Posterior cingulate gyrus (tissue), 11 donors: ENCODE measurements at places on chromosomes 6 and 20.

DNA sequence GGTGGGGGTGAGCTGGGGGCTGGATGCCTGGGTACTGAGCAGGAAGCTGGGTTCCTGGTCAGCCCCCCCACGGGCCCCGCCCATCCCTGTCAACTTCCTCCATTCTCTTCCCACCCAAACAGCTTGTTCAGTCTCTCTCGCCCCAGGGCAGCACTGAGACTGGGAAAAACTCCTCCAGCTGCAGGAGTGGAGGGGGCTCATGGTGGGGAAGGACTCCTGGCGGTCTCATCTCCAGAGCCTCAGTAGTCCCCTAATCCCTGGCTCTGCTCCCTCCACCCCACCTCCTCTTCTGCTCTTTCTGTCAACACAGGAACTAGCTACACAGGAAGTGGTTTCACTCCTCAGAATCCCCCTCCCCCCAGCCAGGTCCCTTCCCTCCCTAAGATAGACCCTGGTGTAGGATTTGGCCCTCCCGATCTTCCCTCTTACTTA is at the start of gene GPSM3:
Gene GPSM3 (minus strand): TSS at position 36 of the 432 bp plus-strand sequence. CDS start 130 bp downstream, outside the sequence.
- DNase-seq: no peak

DNA sequence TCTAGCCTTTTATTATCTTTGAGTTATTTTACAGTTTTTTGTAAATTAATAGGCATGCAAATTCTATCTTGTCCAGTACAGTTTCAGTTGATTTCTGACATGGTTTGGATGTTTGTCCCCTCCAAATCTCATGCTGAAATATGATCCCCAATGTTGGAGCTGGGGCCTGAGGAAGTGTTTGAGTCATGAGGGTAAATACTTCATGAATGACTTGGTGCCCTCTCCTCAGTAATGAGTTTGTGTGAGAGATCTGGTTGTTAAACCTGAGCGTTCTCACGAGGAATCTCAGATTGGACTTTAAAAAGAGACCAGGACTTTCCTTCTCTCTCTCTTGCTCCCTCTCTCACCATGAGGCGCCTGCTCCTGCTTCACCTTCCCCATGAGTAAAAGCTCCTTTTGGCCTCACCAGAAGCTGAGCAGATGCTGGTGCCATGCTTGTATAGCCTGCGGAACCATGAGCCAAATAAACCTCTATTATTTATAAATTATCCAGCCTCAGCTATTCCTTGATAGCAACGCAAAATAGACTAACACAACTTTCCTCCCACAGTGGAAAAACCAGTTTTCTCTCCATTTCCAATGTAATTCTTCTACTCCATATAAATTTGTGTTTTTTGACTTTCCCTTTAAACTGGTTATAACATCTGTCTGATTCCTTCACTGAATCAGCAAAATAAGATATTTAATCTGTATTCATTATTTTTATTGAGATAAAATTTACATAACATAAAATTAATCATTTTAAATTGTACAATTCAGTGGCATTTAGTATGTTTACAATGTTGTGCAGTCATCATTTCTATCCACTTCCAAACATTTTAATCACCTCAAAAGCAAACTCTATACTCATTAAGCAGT is 78.7 kb upstream of the PRSS16 start:
- DNase-seq: no peak

- peak; percentile 40 for DNase-seq
Observed at GRCh38 chr20:461254-462198, 807 bp downstream of the TBC1D20 start.

GRCh38 chr6:167127785-167128531 is 5.1 kb downstream of the CCR6 start:
- no peak for DNase-seq

DNA sequence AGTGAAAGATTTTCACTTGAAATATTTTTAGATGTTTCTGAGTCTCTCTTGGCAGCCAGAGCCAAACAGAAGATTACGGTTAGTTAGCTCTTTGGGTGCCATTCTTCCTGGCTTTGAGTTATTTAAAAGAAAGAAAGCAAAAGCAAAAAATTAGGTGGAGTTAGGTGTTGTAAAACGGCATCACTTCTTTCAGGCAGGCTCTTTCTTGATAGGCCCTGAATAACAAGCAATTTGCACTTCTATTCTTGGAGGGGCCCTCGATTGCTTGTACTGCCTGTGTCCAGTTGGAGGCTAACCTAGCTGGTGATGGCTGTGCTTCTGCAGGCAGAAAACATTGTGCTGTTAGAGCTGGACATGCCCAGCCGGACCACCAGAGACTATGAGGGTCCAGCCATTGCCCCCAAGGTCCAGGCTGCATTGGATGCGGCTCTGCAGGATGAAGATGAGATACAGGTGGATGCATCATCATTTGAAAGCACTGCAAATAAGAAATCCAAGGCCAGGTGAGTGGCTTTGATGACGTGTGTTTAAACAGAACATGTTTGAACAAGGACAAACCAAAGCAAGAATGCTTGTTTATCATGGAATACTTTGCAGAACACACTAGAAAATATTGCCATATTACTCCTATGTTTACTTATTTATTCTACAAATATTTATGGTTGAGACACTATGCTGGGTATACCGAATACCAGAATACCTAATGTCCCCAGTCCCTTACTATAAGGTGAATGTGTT is 28.1 kb upstream of the ASXL1 start:
- DNase-seq: no peak

DNA sequence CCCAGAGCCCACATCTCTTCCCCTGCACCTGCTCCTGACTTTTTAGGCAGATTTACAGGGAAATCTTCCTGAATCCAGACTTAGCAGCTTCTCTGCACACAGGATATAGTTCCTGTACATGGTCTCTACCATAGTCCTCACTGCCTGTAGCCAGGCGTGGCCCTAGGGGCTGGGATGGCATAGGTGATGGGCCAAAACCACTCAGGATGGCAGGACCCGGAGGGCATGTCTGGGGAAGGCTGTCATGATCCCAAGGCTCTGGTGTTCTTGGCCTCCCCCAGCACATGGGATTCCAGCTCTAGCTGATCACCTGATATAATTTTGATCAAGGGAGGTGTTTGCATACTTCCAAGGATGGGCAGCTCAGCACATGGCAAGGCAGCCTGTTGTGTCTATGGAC is 58.0 kb downstream of the TOX2 start:
- DNase-seq: peak; percentile 63
